ENCODE measurements at places on chromosomes 5 and 9.

DNA sequence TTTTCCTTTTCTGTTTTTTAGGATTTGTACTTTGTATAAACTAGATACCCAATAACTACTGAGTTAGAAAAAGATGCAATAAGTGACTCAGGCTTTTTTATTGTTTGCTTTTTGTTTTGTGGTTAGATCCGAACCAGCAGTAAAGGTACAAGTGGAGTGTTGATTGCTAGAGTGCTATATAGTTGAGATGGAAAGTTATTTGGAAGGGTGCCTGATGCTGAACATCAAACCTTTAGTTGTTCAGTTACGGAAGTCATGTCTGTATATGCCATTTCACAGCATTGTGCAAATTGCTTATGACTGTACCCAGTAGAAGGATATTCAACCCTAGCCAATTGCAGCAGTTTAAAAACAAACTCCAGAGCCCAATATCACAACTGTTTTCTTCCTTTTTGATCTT lies 285.1 kb downstream of the MAT2B start:
- DNase-seq, result no peak

GRCh38 chr5:52893863-52894262 lies 95.3 kb upstream of the ITGA2 start:
- DNase-seq, result no peak

DNA sequence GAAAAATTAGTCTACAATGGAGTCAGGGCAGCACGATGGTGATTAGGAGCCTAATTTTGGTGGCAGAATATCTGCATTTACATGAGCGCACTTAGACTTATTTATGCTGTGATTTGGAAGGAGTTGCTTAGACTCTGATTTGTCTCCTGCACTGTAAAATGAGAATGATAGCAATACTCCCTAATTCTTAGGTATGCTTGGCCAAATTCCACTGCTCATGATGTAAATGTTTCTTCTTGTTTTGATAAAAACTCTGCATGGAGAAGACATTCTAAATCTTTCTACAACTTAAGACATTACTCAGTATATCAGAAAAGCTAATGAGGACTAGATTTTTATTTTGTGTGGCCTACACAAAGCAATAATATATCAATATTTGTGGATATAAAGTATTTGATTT lies 205.4 kb downstream of the CDH18 start:
- DNase-seq, result no peak

- DNase-seq, result no peak
Measured at GRCh38 chr9:29289365-29289764, 1716.1 kb upstream of the C9orf72 start.

Data from stimulated activated CD4-positive, alpha-beta T cell treated with anti-CD3 and anti-CD28 coated beads, Interleukin-12 subunit alpha, Interleukin-12 subunit beta, amount 100 ng/mL, for 24 hours (primary cell).